Activated CD4-positive, CD25-positive, alpha-beta regulatory T cell (primary cell): ENCODE measurements at places on chromosomes 11 and 22.

DNA sequence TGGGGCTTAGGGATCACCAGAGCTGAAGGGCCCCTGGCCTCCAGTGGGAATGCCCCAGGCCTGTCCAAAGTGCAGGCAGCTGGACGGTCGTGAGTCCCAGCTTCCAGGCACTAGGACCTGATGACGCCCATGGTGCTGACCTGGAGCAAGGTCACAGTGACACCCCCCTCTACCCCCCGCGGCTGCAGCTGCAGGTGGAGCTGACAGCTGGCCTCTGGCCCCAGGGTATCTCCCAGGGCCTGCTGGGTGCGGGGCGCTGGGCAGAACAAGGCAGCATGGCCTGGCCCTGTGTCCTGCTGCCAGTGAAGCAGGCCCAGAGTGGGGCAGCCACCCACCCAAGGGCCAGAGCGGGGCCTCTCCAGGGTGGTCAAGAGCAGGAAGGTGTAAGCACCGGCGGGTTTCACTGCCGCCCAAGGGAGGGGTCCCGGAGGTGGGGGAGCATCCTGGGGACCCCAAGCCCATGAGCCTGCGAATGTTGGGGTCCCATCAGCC lies 553 bp upstream of the TCIRG1 start:
- no peak for DNase-seq

GRCh38 chr11:68813773-68814172 lies 27.9 kb downstream of the CPT1A start:
- DNase-seq, result no peak

- no peak for DNase-seq
Observed at GRCh38 chr11:5514841-5515240, 1.7 kb downstream of the UBQLNL start.

GRCh38 chr11:106178361-106178760 lies 100.9 kb downstream of the AASDHPPT start:
- no peak for DNase-seq

GRCh38 chr22:39689421-39689820 lies 118.9 kb downstream of the CACNA1I start:
- no peak for DNase-seq

DNA sequence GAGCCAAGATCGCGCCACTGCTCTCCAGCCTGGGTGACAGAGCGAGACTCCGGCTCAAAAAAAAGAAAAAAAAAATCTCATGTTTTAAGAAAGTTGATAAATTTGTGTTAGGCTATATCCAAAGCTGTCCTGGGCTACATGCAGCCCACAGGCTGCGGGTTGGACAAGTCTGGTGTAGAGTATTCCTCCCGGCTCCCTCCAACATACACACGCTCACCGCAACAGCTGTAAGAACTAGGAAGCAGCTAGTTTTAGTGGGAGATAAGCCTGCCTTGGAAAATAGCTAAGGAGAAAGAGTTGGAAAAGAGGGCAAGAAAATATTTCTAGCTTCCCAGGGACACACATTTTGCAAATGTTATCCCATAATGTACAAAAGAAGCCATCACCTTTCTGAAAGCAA lies 46.6 kb downstream of the CELF1 start:
- DNase-seq, result no peak

DNA sequence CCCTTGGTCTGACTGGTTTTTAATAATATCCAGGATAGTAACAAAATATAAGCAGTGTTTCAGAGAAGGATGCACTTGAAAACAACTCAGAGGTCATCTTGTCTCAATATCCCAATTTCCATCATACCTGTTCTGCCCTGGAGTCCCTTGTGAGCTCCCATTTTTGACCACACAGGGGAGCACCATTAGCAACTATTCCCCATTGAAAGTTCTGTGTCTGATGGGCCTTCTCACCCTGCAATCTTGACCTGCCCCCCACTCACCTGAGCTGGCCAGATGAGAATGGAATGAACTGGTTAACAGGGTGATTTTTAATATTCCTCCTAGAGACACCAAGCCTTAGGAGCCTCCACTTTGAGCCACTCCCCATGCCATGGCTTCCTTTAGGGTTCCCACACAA lies 3.8 kb upstream of the CAPN5 start:
- DNase-seq, result no peak

DNA sequence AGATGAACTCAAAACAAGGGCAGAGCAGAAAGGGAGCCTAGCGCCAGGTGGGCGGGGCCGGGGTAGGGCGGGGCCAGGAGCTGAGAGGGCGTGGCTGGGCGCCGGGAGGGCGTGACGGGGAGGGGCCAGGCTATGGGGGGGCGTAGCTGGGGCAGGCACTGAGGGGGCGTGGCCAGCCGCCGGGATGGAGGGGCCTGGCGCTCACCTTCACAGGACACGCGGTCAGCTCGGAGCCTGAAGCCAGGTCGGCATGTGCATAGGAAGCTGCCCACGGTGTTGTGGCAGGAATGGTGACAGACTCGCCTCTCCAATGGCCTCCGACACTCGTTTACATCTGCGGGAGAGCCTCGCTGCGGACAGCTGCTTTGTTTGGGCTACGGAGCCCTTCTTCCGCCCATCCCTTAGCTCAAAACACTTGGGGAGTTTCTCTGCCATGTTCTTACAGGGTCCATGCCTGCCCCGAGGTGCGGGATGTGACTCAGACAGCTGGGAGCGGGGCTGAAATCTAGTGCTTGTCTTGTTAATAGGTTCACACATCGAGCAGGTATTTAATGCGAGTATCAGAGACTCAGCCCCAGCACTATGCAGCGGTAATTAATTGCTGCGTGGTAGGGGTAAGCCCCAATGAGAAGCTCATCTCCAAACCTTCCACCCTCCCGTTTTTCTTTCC lies 13.4 kb downstream of the VWCE start:
- no peak for DNase-seq

GRCh38 chr22:40331706-40332105 lies 14.6 kb upstream of the ADSL start:
- no peak for DNase-seq

DNA sequence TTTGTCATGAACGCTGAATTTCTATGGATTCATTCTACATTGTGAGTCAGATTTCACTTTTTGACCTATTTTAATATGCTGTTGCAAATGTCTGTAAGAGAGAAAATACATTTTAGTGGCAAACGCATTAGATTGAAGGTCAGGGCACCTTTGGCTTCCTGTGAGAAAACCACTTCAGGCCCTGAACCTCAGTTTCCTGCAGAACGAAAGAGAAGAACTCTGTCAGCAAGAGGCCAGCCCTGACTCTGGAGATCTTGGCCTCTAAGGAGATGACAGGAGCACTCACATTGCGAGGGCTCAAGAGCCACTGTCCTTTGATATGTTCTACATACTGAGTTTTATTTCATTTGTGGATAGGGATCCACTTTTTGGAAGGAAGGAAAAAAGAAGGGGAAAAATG lies 83.6 kb downstream of the KCNJ1 start:
- no peak for DNase-seq

- no peak for DNase-seq
Observed at GRCh38 chr11:90997241-90997640, 774.4 kb upstream of the CHORDC1 start.

GRCh38 chr22:37703906-37704305 lies 7.1 kb downstream of the TRIOBP start:
- no peak for DNase-seq

GRCh38 chr22:44876921-44877320 lies 124.5 kb downstream of the ARHGAP8 start:
- no peak for DNase-seq

GRCh38 chr11:122248131-122248530 lies 132.1 kb upstream of the BLID start:
- DNase-seq, result no peak

DNA sequence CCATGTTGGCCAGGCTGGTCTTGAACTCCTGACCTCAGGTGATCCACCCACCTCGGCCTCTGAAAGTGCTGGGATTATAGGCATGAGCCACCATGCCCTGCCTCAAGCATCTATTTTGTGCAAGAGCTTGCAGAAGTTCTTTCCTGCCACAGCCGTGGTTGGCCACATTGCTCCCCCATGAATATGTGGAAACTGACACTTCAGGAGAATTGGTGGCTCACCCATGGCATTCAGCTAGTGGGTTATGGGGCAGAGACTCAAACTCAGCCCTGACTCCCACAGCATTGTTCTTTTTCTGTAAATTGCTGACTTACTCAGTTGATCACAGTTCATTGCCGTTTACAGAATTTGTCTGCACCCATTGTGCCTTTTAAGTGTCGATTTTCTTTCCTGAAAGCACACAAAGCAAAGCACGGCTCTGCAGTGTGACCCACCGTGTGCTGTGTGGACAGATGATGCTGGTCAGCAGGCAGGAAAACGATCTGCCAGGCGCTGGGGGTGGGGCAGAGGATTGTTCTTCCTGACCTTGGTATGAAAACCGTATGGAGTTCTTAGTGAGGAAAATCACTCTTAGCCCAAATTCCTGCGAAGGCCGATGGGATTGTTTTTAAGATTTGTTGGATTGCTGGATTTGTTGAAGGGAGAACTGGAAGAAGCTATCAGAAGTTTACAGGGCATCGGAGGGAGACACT lies 115.6 kb downstream of the PTPRJ start:
- DNase-seq, result no peak

- no peak for DNase-seq
Observed at GRCh38 chr11:91686281-91686680, 538.3 kb upstream of the FAT3 start.

- no peak for DNase-seq
Observed at GRCh38 chr11:112776834-112777233, 184.4 kb upstream of the NCAM1 start.

DNA sequence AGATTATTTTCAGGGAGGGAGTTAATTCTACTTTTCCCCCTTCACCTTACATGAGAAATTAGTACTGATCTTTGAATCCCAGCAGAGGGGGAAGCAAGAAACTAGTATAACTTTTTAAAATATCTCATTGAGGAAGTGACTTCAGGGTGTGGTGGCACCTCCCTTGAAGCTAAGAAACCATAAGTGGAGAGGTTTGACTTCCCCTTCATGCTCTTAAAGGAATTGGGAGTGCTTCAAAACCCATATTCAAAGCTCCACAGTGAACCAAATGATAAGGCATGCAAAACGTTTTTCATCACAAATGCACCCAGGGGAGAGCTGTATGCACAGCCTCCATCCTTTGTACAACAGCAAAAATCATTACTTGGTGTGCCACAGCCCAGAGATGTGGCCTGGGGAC lies 540 bp downstream of the MS4A14 start:
- DNase-seq, result no peak

DNA sequence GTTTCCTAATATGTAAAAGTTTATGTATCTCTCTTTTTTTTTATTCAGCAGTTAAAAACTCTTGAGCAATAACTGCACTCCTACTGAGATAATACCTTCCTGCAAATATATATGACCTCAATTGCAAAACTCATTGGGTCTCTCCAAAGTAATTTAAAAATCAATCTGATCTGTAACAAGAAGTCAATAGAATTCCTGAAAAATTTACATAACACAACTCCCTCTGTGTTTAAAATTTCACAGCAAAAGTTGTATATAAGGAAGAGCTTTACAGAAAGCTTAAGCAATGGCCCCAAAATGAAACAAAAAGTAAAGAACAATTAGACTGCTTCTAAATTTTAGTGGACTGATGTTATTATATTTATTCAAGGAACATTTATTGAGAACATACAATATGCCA lies 313.4 kb downstream of the DLG2 start:
- DNase-seq, result no peak

GRCh38 chr11:127632546-127632945 lies 632.0 kb upstream of the KIRREL3 start:
- DNase-seq, result no peak

DNA sequence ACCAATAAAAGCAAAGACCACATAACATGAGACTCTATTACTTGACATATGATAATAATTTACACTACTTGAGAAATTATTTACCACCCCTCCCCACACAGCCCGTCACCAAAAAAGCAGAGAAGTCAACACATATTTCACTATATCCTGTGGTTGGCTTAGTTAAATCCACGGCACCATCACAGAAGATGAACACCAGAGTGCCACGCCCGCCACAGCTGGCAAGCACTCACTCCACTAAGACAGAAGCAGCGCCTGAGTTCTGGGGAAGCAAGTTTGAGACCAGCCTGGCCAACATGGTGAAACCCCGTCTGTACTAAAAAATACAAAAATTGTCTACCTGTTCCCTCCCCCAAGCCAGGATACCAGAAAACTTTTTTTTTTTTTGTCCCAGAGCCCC lies 53.1 kb downstream of the PACSIN2 start:
- no peak for DNase-seq

DNA sequence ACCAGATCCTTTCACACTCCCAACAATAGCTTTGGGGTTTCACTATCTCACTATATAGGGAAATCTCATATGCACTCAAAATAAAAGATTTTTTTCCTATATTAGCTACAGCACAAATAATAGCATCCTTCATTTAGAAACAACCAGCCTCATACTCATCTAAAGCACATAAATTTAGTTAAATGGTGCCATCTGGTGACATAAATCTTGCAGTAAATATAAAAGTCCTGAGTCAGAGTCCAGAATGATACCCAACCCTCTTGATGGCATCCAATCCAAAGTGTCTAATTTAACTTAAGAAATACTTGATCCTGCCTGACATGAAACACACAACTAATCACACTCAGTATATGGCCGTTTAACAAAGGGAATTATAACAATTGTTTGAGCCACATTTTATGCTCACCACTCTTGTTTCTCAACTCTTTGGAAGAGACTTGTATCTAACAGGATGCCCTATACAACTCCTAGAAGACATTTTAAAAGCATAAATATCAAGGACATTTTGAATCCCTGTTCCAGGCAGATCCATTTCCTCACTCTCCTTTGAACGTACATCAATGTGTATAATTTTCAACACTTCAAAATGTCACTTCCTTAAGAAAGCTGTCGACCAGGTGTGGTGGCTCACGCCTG lies 36.2 kb downstream of the DLG2 start:
- no peak for DNase-seq

- DNase-seq, result no peak
Observed at GRCh38 chr11:10914050-10914449, 56.2 kb upstream of the ZBED5 start.

- peak; percentile 80 for DNase-seq
Observed at GRCh38 chr11:70202920-70203750, at the start of gene FADD. FADD (plus strand) TSS chr11:70203296; CDS start chr11:70203460, 164 bp downstream.

- no peak for DNase-seq
Observed at GRCh38 chr11:67301951-67302516, 1.3 kb upstream of the SSH3 start.

- DNase-seq, result no peak
Observed at GRCh38 chr22:36976606-36977005, 42.6 kb downstream of the TST start.

DNA sequence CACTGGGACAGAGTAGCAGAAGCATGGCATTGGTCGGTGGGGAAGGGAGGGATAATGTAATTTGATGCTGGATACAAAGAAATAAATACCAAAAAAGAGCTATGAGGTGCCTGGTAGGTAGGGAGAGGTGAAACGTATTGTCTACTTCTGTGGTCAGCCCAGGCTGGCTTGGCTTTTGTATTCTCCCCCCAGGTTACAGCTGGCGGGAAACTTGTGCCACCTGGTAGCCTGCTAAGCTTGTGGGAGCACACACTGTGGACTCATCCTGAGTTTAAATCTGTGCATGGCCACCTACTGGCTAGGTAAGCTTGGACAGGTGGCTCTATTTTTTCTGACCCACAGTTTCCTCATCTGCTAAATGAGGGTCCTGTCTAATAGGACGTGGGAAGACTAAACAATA lies 165.2 kb upstream of the E2F8 start:
- DNase-seq, result no peak

- no peak for DNase-seq
Observed at GRCh38 chr11:35065566-35065965, 73.4 kb upstream of the CD44 start.

- DNase-seq, result no peak
Observed at GRCh38 chr11:59295435-59295834, 63.3 kb upstream of the OR5AN1 start.

GRCh38 chr11:60477035-60477445 lies 15.5 kb upstream of the MS4A12 start:
- no peak for DNase-seq

- DNase-seq, result no peak
Observed at GRCh38 chr11:122267602-122268001, 151.6 kb upstream of the BLID start.
